ENCODE measurements at places on chromosomes 16 and 17. TPM values are rescaled to one million over a fixed set of nuclear protein-coding genes. Genes with fewer than 3 reads are reported as not detected.

VASN gene
- total RNA-seq, result 10.8 TPM

TOX3 gene
- total RNA-seq, result not detected

HOXB7 gene
- 7.1 TPM for total RNA-seq

TEKT3 gene
- not detected for total RNA-seq

SCGB1C2 gene
- total RNA-seq, result not detected
